ENCODE measurements at places on chromosomes 2 and 18. TPM values are rescaled to one million over a fixed set of nuclear protein-coding genes. Genes with fewer than 3 reads are reported as not detected.

FLACC1 gene
- total RNA-seq = 6.6 TPM

CRIM1 gene
- total RNA-seq = 64.1 TPM

PCARE gene
- total RNA-seq = not detected

CCDC68 gene
- 99.7 TPM for total RNA-seq

LRATD1 gene
- total RNA-seq = 64.6 TPM

RAB17 gene
- 244 TPM for total RNA-seq

CCDC121 gene
- 11.6 TPM for total RNA-seq

RALB gene
- 61.9 TPM for total RNA-seq

DCDC2C gene
- not detected for total RNA-seq

AMER3 gene
- not detected for total RNA-seq

BCL11A gene
- 58.6 TPM for total RNA-seq

GKN2 gene
- total RNA-seq = not detected

TLX2 gene
- total RNA-seq = 1.7 TPM

CFC1 gene
- not detected for total RNA-seq

- DNase-seq = no peak
Observed at GRCh38 chr2:190841707-190842505, 38.7 kb upstream of the GLS start.

- DNase-seq = no peak
Observed at GRCh38 chr2:240449764-240450531, 14.5 kb downstream of the GPC1 start.

DNA sequence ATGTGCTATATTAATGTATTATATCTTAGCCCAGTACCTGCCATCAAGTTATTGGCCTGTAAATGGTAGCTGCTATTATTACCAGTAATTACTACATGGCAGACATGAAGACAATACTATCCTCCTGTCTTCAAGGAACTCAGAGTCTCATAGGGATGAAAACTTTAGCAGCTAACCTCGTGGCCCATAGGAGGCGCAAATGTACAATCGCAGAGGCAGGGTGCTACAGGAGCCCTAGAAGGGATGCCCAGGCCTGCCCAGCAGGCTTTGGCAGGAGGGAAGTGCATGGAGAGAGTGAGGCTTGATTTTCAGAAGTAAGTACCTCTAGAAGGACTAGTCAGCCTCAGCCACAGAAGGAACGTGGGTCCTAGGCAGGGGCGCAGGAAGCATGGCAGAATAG, 44.7 kb upstream of the KIDINS220 start:
- DNase-seq = no peak

- no peak for DNase-seq
Observed at GRCh38 chr2:11955314-11955713, 208.9 kb downstream of the LPIN1 start.

GRCh38 chr2:171972329-171972982, 27.3 kb upstream of the METAP1D start:
- no peak for DNase-seq

DNA sequence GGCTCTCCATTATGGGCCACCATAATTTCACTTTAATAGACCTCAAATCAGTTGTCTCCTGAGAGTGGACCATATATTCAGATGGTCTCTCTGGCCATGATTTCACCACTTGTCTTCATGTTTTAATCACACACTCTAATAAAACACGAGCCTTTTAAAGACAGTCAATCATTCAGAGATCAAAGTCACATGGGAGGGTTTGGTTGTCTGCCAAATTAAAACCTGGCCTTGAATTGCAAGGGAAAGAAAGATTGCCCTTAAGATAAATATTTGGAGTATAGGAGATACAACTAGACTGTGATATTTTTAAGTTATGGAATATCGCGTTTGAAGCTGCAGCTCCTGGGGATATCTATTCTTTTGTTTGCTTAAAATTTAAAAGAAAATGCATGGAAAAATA, 377.8 kb upstream of the DDX18 start:
- no peak for DNase-seq

DNA sequence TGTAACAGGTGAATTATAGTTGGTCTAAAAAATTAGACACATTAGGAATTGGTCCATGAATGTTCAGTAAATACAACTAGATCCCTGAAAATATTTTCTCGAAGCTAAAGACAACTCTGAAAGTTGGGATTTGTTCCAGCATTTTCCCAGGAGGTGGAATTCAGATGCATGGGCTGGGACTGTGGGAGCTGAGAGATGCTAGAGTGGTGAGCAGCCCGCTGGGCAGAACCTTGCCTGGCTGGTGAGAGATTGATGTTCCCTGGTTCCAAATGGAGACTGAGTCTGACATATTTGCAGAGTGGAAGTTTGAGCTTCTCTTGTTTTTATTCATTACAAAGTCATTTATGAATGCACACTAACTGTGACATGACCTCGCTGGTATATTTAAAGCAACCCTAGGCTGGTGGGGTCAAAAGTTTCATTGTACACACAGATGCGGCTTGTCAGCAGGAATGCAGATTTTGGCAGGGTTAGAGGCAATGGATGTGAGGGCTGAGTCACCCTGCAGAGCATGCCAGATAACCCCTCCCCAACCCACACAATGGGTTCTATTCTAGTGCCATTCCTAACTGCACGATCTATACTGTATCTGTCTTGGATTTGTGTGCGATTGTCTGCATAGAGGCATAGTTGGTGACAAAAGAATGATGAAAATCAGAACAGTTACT, 23.5 kb upstream of the TMEM178A start:
- no peak for DNase-seq

- DNase-seq = no peak
Observed at GRCh38 chr2:242054881-242055801, 185.6 kb downstream of the RTP5 start.

DNA sequence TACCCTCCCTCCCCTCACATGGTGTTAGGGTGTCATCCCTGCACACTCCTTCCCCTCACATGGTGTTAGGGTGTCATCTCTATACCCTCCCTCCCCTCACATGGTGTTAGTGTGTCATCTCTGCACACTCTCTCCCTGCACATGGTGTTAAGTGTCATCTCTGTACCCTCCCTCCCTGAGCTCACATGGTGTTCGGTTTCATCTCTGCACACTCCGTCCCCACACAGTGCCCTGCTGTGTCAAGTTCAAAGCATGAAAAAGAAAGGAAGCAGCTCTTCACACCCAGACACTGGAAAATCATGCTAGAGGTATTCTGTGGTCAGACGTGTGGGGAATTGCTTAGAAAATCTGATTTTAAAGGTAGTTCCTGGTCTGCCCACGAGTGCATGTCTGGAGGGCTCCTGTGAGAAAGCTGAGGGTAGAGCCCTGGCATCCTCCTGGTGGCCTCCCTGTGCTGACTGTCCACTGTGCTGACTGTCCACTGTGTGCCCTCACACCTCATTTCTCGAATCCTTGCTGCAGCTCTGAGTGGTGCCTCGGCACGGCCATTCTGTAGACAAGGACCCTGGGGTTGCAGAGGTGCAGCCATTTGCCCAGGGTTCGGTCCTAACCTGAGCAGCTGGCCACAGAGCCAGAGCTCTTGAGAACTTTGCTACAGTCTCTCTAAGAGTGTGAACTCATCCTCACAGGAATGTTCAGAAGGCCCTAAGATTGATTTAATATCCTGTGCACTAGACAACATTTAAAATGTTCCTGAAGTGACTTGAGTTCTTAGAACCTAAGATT, 69.1 kb upstream of the NFATC1 start:
- no peak for DNase-seq

DNA sequence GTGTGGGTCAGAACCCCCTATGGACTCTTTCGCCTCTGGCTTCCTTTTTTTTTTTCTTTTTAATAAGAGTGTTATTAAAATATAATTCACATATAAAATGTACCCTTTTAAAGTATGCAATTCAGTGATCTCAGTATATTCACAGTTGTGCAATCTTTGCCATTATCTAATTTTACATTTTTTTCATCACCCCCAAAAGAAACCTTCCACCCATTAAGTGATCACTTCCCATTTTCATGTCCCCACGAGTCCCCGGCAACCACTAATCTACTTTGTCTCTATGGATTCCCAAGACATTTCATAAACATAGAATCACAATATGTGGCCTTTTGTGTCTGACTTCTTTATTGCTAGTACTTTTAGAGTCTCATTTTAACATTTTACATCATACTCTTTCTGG, 38.7 kb upstream of the ANXA4 start:
- DNase-seq = no peak

- no peak for DNase-seq
Observed at GRCh38 chr2:60780721-60781120, 24.7 kb downstream of the PAPOLG start.

DNA sequence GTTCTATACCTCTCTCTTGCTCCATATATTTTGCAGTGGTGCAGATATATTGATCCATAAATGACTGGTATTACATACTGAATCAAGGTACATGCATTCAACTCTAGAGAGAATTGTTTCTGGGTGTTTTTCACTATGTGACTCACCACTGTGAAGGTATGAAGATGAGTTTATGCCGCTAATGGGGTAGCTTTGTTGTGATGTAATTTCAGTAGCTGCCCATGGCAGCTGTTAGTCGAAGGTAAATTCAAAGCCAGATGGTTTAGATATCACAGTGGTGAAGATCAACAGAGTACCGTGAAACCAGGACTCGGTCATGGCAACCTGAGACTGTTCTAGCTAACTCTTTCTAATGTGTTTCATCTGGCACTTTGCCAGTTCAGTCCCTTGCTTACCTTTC, 50.4 kb downstream of the PKP4 start:
- DNase-seq = no peak

GRCh38 chr2:239700686-239701345, 300.0 kb upstream of the HDAC4 start:
- no peak for DNase-seq

GRCh38 chr2:96734880-96735583, 4.8 kb downstream of the LMAN2L start:
- DNase-seq = no peak

GRCh38 chr2:61090386-61090921, 24.8 kb downstream of the SANBR start:
- no peak for DNase-seq

- no peak for DNase-seq
Observed at GRCh38 chr18:2956056-2956455, 56.9 kb downstream of the LPIN2 start.

- DNase-seq = no peak
Observed at GRCh38 chr18:59271606-59272220, 1.5 kb downstream of the RAX start.

DNA sequence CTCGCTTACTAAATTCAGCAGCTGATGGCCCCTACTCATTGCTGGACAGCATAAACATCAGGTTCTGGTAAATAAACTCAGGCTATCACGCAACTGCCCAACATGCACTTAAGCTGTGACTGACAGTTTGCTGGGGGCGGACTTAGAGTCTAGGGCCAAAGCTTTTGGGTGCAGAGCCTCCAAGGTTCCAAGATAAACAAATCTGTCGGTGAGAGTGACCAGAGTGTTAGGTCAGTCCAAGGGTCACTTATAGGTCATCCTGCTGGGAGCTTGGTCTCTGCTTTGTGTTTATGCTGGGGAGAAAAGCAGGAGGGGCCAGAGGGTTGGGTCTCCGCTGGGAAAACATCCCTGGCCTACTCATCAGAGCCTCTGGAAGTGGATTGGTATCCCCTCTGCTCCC, 188.6 kb upstream of the GATA6 start:
- DNase-seq = no peak

- DNase-seq = no peak
Observed at GRCh38 chr2:94966689-94967088, 58.8 kb upstream of the MAL start.

- peak; percentile 68 for DNase-seq
Observed at GRCh38 chr2:74507926-74508520, 528 bp upstream of the PCGF1 start.

GRCh38 chr18:42137693-42138375, 182.8 kb downstream of the PIK3C3 start:
- DNase-seq = no peak

GRCh38 chr2:135490376-135490775, 40.6 kb downstream of the ZRANB3 start:
- DNase-seq = no peak

DNA sequence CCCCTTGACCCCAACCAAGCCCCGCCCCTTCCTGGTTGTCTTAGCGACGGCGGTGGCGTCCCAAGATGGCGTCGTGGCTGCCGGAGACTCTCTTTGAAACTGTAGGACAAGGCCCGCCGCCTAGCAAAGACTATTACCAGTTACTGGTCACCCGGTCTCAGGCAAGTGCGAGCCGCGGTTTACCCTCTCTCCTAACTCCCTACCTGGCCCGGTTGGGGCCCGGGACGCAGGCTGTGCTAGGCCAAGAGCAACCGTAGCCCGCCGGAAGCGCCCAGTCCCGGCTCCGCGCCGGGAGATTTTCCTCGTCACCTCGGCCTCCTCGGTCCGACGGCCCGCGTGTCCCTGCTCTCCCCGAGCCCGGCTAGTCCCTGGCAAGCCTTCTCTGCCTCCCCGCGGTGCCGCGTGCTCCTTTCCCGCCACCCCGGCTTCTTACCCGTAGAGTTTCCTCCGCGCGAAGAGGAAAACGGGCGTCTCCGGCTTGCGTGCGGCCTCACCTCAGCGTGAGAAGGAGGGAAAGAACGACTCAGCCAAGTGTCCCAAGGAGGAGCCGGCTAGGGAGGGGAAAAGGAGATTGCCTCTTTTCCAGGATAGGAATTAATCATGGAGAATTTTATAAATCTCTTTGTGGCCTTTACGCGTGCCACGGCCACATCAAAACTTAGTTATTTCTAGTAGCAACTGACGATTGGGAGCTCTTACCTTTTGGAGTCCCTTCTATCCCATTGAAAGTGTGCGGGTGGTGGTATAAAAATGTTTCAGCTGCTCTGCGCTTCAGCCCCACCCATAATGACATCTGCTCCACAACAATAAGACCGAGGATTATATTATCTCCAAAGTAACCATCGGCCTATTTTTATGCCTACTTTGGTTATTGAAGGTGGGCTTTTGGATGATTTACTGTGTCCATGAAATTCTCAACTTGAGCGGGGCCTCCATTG, at the start of gene FBXO36:
Gene FBXO36 (plus strand): TSS at position 55 of the 938 bp plus-strand sequence. CDS start 11 bp downstream, at position 66.
- DNase-seq = peak; percentile 95

DNA sequence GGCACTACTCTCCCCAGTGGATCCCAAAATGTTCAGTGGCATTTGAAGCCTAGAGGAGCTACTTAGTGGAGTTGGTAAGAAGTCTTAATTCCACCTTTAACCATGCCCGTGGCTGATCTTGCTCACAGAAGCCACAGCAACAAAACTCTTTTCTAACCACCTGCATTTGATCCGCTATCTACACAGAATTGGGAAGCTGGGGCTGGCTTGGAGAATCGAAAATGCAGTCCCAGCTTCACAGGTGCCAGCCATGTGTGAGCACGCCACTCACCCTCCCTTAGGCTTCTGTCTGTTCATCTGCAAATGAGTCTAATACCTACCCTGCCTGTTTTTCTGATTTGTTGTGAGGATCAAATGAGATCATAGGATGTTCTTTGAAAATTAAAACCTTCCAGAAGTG, 182.6 kb downstream of the BCL11A start:
- DNase-seq = no peak
